Stimulated activated memory B cell treated with anti-CD40 and anti-IgM and Interleukin-4, amounts not matched to agents 10 μg/mL and 1 μg/mL and 100 μg/mL, for 72 hours (primary cell): ENCODE measurements at places on chromosomes 6 and 20.
A peak's percentile ranks its signal among the peaks of the same experiment; 100 is the strongest.

DNA sequence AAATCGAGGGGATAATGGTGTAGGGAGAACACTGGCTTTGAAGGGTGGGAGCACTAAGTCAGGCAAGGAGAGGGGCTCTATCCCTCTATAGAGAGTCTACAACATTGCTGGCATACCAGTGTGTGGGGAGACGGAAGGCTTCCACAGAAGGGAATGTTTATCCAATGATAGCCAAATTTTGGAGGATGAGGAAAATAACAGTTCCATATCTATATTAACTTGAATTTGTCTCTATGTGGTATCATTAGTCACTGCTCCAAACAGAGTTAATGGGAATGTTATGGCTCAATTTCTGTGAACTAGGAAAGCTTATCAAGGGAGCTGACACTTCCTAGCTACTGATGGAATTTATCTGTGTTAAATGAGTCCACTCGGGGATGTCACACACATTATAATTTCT lies 208.9 kb upstream of the PHACTR1 start:
- H3K4me1 ChIP-seq = no peaks in the 10 kb centered on the region
- no peak overlapping the region for H3K27ac ChIP-seq
- H3K4me3 ChIP-seq = no peak overlapping the region
- no peaks in the 10 kb centered on the region for H3K36me3 ChIP-seq

GRCh38 chr20:8127553-8128255 lies 4.4 kb upstream of the PLCB1 start:
- peaks cover 50% of the 10 kb centered on the region for H3K27me3 ChIP-seq
- H3K4me1 ChIP-seq = peaks cover 8% of the 10 kb centered on the region
- H3K4me3 ChIP-seq = no peak overlapping the region
- ATAC-seq = peak; percentile 57
- no peaks in the 10 kb centered on the region for H3K36me3 ChIP-seq

- H3K4me3 ChIP-seq = no peak overlapping the region
- peaks cover 28% of the 10 kb centered on the region for H3K4me1 ChIP-seq
- no peak for ATAC-seq
Observed at GRCh38 chr6:154930451-154930851, 64.7 kb upstream of the TIAM2 start.

DNA sequence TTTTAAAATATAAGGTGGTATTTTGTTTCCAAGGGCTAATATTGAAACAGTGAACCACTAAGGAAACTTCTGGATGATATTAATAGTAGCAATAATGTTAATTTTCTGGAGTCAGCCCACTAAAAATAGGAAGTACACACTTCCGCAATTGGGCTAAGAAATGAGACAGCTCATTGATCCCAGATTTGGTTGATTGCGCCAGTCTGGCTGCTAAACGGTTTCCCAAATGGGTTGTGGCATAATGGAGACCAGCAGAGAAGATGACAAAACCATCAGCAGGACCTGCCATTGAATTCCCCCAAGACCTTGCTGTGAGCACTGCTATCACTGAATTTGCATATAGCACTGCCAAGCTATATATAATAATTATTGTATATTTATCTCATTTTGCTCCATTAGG lies 71.2 kb upstream of the SGK1 start:
- H3K4me3 ChIP-seq = no peak overlapping the region
- H3K36me3 ChIP-seq = peaks cover 6% of the 10 kb centered on the region
- peaks cover 16% of the 10 kb centered on the region for H3K4me1 ChIP-seq
- no peak for ATAC-seq

GRCh38 chr6:23388086-23388783 lies 737.8 kb upstream of the NRSN1 start:
- no peaks in the 10 kb centered on the region for H3K4me1 ChIP-seq
- no peaks in the 10 kb centered on the region for H3K36me3 ChIP-seq
- no peaks in the 10 kb centered on the region for H3K27me3 ChIP-seq

GRCh38 chr20:37142708-37143107 lies 36.4 kb upstream of the RPN2 start:
- peaks cover 4% of the 10 kb centered on the region for H3K36me3 ChIP-seq
- H3K27me3 ChIP-seq = no peaks in the 10 kb centered on the region
- H3K4me3 ChIP-seq = no peak overlapping the region
- no peaks in the 10 kb centered on the region for H3K4me1 ChIP-seq
- no peak for ATAC-seq

- no peaks in the 10 kb centered on the region for H3K36me3 ChIP-seq
- peak overlapping the region; percentile 93 for H3K27ac ChIP-seq
- peaks cover 85% of the 10 kb centered on the region for H3K4me1 ChIP-seq
- H3K27me3 ChIP-seq = no peaks in the 10 kb centered on the region
Observed at GRCh38 chr6:113629975-113630737, 227.0 kb upstream of the MARCKS start.
